Activated naive CD8-positive, alpha-beta T cell treated with anti-CD3 and anti-CD28 coated beads for 36 hours (primary cell): ENCODE measurements at places on chromosomes 2 and 18.
A peak's percentile ranks its signal among the peaks of the same experiment; 100 is the strongest.

DNA sequence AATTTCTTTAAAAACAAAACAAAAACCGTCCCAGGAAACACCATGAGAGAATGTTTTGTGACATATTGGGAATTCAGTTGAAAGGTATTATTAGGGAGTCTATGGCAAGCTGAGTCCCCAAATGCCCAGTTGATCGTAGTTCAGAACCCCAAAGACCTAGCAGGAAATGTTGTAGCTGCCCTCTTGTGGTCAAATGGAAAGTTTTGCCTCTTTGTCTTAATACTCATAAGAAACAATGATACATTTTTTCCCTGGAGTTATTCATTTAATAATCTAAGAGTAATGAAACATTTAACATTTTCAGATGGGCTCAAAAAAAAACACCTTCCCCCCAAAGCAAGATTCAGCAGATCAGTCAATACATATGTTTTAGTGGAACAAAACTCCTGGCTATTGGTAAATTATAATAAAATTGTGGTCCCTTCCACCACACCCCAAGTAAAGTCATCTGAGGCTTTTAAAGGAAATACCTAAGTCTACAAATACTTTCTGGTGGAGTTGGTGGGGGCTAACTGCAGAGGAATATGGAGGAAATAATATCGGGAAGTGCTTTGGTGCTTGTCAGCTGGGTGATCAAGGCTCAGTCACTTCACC is 37.8 kb upstream of the EFEMP1 start:
- DNase-seq = no peak

DNA sequence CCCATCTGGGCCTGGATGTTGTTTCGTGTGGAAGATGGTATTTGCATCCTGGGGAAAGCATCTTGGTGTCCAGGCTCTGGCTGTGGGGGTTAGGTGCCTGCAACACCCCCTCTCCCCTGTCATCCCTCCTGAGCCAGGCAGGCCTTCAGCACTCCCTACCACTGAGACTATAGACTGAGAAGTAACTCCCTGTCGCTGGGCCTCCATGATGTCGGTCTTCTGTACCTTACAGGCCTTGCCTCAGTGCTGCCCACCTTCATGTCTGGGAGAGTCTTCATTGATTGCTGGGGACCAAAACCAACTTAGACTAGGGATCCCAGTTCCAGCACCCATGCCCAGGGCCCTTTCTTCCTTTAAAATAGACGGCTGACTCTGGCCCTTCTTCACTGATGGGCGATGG is 33.1 kb upstream of the DNMT3A start:
- DNase-seq = no peak

DNA sequence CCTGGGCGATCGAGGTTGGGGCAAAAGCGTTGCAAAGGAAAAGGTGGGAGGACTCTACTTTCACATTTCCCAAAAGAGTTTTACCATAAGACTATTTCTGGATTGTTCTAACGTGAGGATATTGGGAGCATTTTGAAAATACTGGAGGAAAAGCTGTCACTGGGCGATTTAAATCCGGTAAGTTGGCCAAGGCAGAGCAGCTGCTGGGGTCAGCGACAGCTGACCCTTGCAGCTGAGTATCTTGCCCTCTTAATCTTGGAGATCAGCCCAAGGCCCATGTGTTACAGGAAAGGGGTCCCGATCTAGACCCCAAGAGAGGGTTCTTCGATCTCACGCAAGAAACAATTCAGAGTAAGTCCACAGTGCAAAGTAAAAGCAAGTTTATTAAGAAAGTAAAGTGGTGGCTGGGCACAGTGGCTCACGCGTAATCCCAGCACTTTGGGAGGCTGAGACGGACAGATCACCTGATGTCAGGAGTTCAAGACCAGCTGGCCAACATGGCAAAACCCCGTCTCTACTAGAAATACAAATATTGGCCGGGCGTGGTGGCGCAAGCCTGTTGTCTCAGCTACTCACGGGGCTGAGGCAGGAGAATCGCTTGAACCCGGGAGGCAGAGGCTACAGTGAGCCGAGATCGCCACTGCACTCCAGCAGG is 964 bp upstream of the ST3GAL5 start:
- DNase-seq = peak; percentile 6

- DNase-seq = no peak
Measured at GRCh38 chr2:30802611-30803010, 4.6 kb downstream of the CAPN13 start.

DNA sequence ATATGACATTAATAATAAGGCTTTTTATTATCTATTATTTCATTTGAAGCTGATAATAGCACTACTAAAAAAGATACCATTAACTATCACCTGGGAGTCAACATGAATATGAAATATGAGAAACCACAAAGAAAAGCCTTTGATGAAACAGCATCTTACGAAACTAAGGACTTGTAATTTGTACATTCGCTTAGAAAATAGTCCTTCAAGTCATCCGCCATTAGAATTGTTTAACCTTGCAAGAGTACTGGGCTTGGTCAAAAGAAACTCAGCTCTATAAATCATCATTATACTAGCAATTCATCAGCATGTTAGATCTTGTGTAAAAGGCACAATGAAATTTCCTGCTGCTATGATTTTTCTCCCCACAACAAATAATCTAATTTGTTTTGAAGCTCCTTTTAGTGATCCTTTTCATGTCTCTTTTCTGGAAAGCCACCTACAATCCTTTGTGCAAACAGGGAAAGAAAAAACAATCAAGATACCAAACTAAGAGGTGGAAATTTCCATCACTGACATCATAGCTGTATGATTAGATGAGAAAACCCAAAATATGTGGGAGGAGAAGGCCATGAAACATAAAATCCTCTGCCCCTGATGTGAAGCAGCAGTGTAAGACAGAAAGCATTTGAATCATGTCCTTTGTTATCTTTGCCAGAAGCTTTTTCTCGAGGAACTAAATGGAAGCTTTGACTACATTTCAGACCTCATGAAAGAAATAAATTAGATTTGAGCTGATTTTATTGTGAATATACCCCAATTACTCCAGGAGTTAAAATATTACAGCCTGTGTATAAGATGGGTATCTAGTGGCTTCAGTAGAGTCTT is 31.2 kb downstream of the SCN9A start:
- DNase-seq = no peak

DNA sequence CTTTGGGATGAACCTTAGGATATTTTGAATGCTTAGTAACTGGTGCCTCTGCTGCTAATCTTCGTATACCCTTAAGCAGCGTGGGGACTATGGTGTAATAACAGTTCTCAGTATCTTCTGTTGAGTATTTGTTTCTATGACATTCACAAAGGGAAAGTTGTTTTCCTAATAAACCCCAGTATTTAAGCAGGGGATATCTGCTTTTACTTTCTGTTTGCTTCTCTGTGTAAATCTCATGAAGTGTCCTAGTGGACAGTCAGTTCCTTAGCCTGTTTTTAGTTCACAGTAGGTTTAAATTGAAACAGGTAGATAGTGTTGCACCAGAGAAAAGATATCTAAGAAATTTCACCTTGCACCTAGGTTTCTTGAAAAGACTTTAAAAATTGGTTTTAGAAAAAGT is 14.9 kb downstream of the KIAA1328 start:
- no peak for DNase-seq

DNA sequence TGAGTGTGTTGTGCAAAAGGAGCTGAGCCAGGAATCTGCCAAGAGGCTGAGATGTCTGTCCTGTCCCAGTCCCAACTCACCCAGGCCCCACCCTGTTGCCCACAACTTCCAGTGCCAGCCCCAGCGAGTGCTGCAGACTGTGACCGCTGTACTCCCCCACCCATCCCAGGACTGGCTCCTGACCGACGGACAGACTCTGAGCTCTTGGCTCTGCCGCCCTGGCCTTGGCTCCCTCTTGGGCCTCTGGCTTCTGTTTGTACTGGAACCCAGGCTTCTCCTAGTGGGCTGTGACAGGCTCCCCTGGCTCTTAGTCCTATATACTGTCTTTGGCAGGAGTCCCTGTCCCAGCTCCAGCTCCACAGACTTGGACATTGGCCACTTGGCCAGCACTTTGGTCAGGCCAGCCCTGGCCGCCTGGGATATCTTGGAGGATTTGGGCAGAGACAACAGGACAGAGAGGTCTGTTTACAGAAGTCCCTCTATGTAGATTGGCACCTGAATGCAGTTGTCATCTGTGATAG is 41.1 kb downstream of the ACOXL start:
- DNase-seq = no peak

GRCh38 chr2:156778916-156779315 is 342.7 kb downstream of the GPD2 start:
- no peak for DNase-seq

GRCh38 chr2:3664118-3664517 is 6.1 kb downstream of the ALLC start:
- no peak for DNase-seq

DNA sequence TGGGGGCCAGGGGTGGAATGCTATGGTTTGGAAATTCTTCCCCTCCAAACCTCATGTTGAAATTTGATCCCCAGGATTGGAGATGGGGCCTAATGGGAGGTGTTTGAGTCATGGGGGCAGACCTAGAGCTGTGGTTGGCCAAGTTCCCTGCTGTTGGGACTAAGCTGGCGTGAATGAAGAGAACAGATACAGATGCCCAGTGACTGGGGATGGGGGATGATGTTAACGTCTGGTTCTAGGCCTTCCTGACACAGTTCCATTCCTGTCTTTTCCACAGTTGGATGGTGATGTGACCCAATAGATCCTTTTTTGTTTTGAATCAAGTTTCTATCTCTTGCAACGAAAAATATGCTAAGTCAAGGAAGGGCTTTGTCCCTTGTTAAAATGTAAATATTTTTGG is 23.7 kb downstream of the KLHL23 start:
- no peak for DNase-seq

- no peak for DNase-seq
Measured at GRCh38 chr2:47078541-47079482, 76.3 kb downstream of the STPG4 start.

GRCh38 chr18:56545464-56545863 is 92.9 kb downstream of the TXNL1 start:
- no peak for DNase-seq

GRCh38 chr2:182319556-182320505 is 107.0 kb downstream of the PDE1A start:
- no peak for DNase-seq

- DNase-seq = no peak
Measured at GRCh38 chr2:229610333-229610732, 104.0 kb downstream of the DNER start.

- DNase-seq = peak; percentile 22
Measured at GRCh38 chr2:239399921-239400595, 762 bp downstream of the HDAC4 start.

DNA sequence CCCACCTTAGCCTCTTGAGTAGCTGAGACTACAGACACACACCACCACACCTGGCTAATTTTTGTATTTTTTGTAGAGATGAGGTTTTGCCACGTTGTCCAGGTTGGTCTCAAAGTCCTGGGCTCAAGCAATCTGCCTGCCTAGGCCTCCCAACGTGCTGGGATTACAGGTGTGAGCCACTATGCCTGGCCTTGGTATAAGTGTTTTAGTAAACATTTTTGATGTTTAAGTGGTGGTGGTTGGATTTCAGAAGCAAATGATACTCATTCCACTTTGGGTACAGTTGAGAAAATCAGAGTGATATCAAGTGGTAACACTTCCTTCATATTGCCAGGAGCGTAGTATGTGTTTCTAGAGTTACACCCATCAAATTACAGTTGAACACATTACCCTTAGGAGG is 25.4 kb downstream of the ACADL start:
- DNase-seq = no peak

- no peak for DNase-seq
Measured at GRCh38 chr2:105279126-105279525, 37.6 kb downstream of the GPR45 start.

- no peak for DNase-seq
Measured at GRCh38 chr2:201016859-201017258, 53.4 kb upstream of the ORC2 start.

DNA sequence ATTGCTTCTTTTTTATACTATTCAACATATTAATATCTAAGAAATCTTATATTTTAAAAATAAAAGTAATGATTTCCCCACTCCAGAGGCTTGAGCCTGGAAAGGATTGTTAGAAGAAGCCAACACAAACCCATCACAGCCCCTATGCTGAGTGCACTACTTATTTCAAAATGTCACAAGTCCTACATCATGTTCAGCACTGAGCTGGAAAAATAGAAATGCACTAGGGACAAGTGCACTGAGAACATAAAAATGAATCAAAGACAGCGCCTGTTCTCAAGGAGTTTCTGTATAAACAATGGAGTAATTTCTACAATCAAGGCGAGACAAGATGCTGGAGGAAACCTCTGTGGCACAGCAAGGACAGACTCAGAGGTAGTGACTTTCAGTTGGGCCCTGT is 155.0 kb downstream of the TXNL1 start:
- DNase-seq = no peak

- DNase-seq = no peak
Measured at GRCh38 chr2:99959261-99960014, 183.0 kb downstream of the AFF3 start.

- no peak for DNase-seq
Measured at GRCh38 chr2:54859416-54859815, 136.0 kb downstream of the EML6 start.

DNA sequence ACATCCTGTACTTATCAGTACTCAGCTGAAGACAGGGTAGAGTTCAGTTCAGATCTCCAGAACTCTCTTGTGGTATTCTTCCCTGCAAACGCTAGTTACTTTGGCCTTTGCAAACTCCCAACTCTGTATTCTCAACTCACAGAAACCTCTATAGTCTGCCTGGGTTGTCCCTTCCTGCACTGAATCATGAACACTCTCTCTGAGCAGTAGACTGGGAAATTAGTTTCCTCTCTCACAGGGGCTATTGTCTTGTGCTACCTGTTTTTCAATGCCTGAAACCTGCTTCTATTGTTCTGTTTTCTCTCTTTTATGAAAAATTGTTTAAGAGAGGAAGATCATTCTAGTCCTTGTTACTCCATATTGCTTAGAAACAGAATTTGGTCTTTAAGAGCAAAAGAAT is 134.7 kb downstream of the VIT start:
- no peak for DNase-seq

GRCh38 chr2:222671259-222672067 is at the start of gene MOGAT1:
TSS of gene MOGAT1 (plus strand) at chr2:222671658. CDS start at chr2:222671786, 128 bp downstream.
- peak; percentile 15 for DNase-seq

GRCh38 chr2:158089322-158089721 is 12.4 kb upstream of the UPP2 start:
- no peak for DNase-seq

DNA sequence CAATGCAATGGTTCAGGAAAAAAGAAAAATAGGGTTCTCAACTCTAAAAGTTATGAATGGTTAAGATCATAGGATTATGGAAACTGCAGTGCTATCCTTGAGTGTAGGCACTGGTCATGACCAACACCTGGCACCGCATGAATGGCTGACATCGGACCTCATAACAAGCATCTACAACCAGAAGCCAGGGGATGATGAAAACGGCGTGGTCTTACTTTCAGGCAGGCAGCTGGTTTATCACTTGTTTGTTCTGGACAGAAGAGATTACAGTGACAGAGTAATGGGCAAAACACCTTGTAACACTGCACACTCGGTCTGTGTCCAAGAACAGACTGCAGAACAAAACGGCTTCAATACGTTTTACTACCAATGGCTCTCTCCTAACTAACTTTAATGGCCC is 132.8 kb downstream of the STK39 start:
- no peak for DNase-seq

- no peak for DNase-seq
Measured at GRCh38 chr2:126898636-126899035, at the start of gene TEX51. TSS of gene TEX51 (plus strand) at chr2:126898890. CDS start at chr2:126898919, 29 bp downstream.
